Thyroid gland (tissue), 4 donors: ENCODE measurements at places on chromosomes 3 and 15.
A peak's percentile ranks its signal among the peaks of the same experiment; 100 is the strongest.

GRCh38 chr3:153528473-153528872, 366.4 kb downstream of the RAP2B start:
- DNase-seq, result no peak

DNA sequence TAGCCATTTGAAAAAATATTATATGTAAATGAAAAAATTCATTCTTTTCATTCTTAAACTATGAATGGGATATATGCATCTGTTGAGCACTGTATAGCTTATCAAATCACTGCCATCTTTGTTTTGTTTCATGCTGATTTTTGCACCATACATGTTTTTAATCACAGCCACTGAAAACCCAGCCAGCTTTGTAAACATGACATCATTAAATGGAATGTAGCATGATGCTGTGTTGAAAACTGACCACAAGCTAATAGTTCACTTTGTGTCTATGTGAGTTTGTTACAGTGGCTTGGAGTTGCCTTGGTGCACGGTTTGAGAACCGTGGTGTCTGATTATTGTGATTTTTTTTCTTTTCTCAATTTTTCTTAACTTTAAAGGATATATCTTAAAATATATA, 75.7 kb downstream of the GMPS start:
- DNase-seq, result no peak

DNA sequence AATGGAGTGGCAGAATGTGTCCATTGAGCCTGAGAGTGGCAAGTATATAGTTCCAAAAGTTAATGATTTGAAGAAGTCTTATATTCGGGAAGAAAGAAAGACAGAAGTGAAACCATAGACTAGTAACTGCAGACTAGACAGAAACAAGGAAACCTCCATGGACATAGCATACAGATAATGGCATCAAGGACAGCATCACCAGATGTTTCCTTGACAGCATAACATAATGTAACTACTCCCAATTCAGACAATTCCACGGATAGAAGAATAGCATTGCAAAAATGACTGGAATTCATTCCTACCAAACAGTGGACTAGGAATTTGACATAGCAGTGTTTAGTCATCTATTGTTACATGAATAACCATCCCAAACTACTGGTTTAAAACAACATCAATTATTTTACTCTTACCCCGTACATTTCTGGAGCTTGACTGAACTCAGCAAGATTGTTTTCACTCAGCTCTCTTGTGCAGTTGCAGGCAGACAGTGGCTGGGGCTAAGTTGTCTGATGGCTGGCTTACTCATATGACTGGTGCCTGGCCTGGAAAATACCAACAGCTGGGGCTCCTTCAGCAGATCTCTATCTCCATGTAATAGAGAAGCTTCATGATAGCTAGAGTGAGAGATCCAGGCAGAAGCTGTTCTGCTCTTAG, 109.7 kb upstream of the GADL1 start:
- DNase-seq, result no peak

GRCh38 chr3:111803123-111803593, 55.9 kb upstream of the PHLDB2 start:
- DNase-seq, result peak; percentile 52

- DNase-seq, result peak; percentile 82
Observed at GRCh38 chr3:149808209-149808829, 4.7 kb upstream of the RNF13 start.

DNA sequence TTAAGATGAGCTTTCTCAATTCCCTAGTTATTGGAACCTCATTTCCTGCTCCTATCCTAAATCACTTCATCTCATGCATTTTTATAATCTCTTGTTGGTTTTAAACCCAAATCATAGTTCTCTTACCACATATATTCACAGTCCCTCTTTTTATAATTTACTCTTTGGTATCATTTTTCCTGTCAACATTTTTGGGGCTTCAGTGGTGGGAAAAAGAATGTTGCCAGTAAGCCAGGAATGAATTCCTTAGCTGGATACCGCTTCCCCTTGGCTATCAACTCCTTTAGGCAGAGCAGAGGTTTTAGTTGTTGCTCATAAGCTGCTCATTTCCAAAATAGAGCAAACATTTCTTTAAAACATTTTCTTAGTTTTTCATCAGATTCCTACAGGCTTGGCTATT, 112.3 kb downstream of the GALK2 start:
- no peak for DNase-seq

DNA sequence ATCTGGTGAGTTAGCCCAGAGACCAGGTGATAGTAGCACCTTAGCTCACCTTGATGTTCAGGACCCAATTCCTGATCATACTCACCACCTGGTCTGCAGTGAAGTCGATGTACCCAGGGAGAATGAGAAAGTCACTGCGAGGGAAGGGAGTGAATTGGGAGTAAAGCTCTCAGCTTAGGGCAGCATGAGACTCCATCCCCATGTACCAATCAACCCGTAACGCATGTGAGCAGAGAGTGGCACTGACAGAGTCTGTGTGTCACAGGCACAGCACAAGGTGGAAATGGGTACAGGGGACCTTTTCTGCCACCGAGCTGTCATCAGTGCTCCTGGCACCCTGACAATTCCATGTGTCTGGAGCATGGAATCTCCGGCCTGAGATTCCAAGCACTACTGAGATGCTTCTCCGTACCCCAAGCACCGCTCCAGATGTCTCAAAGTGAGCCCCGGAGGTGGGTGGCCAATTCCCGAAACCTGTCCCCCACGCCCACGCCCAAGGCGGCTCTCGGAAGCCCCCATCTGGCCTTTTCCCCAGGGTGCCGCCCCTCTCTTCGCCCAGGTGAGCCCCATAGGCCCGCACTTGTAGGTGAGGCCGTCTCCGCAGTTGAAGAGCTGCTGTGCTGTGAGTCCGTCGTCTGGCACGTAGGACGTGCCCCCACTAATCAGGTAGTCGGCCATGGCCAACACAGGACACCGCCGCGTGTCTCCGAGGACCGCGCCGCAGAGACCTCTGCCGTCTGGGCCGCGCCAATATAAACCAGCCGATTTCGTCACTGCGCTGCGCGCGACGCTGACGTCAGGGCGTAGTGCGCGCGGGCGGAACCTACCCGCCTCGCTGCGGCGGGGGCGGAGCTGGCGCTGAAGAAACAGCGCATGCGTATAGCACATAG, at the start of gene IMPDH2:
TSS of gene IMPDH2 (minus strand) at position 726 of the 890 bp plus-strand sequence. CDS start at position 678, 48 bp downstream.
- DNase-seq, result peak; percentile 93

- no peak for DNase-seq
Observed at GRCh38 chr3:3531476-3531875, 267.8 kb upstream of the LRRN1 start.

DNA sequence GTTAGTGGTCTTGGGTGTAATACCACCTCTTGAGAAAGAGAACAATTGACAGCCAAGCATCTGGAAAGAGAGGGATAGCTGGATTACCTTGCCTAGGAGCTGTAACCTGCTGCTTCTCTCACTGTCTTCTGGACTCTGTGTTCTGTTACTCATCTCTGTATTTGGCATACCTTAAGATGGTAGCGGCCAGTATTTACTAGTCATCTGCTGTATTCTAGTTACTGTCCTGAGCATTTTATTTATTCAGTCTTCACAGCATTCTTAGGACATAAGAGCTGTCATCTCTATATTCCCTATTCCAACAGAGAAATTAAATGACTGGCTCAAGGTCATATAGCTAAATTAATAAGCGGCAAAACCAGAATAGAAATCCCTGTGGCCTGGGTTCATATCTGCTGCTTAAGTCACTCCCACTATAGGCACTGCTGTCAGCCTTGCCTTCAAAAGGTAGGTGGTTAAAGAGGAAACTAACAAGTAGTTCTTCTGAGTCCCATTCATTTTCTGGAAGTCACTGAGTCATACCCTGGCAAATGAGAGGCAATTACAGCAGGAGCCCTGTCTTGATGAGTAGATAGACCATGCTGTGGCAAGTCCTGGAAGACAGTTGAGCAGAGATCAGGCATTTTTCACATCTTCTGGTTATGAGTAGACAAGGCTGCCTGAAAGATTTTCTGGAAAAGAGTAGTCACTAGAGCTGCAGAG, 68.2 kb downstream of the RAB7A start:
- DNase-seq, result no peak

DNA sequence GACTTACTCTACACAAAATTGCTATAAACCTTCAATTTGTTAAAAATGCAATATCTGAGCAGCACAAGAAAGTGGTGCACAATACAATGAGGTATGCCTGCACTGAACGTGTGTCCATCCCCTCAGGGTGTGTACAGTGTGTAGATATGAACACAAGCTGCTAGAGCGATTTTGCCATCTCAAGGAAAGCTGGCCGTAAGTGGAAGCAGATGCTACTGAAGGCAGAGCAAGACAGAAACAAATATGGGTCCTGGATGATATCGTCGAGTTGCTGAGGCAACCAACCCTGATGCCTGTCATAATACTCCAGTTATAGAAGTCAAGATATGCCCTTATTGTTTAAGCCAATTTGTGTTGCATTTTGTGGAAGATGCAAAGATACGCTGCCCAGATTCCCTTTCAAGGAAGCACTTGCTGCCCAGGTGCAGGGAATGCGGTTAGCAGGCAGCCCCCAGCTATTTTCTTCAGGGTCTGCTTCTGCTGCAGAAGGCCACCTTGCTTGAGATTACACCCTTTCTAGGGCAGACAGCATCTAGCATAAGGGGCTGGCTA, 25.8 kb upstream of the EHHADH start:
- no peak for DNase-seq

DNA sequence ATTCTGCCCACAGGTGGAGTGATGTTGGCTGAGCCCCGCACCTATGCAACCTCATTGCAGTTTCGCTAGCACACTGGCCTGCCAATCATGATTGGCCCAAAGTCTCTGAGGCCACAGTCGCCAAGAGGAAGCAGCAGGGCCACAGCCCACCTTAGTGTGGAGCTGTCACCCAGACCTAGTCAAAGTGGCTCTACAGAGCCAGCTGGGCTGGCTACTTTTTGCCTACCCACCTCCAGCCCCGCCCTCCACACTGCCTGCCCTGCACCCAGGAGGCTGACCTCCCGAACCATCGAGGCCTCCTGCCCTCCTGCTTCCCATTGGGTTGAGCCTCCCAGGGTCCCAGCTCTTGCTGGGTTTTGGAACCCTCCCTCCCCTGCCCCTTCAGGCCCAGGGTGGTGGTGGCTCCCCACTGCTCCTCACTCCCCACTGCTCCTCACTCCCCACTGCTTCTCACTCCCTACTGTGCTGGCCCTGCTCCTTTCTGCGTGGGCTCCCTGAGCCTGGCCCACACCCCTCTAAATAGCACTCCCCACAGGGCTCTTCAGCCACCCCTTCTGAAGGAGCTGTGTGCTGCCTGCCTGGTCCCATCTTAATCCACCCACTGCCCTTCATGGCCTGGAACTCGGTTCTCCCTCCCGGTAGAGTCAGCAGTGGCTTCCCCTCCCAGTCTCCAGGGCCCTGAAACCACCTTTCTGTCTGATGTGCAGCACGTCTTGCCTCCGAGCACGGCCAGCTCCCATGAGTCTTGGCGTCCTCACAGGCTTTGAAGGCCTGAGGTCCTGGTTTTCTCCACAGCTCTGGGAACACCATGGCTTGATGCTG, 89.3 kb downstream of the WNT7A start:
- DNase-seq, result no peak

DNA sequence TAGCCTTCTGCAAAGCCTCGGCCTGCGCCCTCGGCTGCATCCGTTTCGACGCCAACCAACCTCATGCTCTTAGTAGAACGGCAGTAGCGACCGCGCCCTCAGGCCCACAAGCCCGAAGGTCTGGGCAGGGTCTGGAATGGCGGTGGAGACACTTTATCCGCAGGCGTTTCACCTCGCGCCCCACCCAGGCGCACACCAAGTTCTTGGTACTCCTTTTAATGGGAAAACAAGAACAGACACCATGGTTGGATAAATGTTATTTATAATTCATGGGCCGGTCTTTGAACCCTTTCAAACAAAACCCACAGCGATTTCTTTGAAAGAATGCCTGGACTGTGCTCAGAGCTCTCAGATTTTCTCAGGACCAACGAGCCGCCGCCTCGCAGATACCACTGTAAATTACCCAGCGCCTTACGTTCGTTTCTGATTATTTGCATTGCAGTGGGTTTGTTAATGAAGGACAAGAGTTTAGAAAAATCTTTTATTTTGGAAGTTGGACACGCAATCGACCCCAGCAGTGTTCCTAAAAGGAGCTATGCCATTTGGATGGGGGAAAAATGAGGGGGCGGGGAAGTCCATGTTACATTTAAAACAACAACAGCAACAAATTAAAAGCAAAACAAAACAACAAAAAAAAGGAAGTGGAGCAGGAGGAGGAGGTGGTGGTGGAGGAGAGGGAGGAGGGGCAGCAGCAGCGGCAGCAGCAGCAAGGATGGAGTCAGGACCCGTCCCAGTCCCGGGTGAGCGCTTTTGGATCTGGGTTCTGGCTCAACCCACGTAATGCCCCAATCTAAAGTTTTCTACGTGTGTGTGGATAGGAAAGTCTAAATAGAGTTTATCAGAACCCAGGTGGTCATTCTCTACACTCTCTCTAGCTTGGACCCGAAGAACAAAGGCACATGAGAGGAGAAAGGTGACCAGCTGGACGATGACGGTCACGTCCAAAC, 993 bp upstream of the ISL2 start:
- no peak for DNase-seq

DNA sequence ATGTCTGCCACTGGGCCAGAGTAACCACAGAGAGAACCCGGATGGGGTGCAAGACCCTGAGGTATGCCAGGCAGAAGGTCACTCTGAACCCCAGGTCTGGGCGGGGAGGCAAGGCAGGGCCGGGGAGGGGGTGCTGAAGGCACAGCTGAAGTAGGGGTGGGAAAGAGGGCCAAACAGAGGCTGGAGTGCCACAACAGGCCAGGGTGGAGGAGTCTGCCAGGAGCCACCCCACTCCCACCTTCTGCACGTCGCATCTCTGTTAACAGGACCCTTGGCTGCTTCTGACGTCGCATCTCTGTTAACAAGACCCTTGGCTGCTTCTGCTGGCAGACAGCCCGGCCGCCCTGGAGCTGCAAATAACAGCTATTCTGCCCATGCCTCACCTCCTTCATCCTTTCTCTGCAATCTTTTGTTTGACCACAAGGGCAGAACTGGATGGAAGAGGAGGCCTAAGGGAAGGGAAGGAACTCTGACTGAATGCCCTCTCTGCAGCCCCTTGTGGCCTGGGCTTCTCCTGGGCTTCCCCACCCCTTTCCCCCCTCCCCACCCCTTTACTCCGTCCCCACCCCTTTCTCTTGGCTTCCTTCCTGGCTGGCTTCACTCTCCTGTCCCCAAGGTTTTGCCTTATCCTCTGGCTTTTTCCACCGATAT, 20.6 kb upstream of the FBLN2 start:
- DNase-seq, result no peak

DNA sequence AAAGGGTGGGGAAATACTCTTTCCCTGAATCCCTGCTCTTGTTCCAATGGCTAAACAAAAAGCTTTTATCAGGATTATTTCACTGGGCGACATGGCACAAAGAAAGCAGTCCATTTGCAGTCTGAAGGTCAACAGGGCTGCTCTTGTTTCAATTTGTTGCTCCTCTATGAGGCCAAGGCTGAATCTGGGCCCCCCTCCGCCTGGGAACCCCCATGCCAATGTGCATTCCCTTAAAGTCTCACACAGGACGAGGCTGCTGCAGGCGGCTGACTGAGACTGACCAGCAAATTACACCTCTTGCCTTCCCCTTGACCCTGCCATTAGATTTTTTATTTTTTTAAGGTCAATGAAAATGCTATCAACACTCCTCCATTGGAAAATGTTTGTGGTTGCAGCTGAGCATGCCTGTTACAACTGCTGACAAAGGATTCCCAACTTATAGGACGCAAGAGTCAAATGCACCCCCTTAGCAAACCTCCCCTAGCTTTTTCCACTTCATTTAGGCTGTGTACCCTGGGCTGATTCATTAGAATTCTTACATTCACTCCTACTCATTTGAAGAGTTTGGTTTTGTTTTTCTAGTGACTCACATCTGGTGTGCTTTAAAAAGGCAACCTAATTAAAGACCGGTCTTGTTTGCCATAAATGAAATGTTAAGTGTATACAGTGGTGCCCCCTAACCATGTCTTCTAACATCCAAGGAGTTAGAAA, 60.8 kb upstream of the ARHGEF3 start:
- no peak for DNase-seq
